Activated T-cell treated with anti-CD3 and anti-CD28 coated beads for 24 hours (primary cell): ENCODE measurements at places on chromosomes 16 and 17.

DNA sequence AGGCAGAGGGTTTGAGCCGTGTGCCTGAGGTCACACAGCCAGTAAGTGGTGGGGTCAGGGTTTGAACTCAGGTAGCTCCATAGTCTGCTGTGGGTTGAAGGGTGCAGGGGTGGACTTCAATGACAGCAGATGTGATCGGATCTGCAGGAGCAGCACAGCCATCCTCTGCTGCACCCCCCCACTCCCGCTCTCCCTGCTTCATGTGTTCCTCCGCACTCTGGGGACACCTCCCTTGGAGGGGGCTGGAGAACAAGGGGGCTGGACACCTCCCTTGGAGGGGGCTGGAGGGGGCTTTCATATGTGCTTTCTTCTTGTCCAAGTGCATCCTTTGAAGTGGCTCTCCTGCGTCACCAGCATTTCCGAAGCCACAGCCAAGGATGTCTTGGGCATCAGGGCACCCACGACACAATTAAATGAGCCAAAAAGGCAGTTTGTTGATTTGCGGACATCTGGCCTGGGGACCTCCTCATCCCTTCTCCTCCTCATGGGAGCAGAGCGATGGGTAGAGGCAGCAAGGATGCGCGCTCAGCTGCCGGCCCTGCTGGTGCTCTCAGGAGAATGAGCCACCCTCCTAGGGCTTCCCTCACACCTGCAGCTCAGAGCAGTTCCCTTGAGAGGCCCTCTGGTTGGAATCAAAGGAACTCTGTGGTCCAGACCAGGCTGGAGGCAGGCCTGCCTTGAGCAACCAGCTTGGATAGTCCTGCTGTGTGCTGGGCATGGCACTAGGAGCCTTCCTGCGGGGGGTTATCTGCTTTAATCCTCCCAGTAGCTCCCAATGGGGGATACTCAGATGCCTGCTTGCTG is 26.2 kb downstream of the WSCD1 start:
- DNase-seq: no peak

DNA sequence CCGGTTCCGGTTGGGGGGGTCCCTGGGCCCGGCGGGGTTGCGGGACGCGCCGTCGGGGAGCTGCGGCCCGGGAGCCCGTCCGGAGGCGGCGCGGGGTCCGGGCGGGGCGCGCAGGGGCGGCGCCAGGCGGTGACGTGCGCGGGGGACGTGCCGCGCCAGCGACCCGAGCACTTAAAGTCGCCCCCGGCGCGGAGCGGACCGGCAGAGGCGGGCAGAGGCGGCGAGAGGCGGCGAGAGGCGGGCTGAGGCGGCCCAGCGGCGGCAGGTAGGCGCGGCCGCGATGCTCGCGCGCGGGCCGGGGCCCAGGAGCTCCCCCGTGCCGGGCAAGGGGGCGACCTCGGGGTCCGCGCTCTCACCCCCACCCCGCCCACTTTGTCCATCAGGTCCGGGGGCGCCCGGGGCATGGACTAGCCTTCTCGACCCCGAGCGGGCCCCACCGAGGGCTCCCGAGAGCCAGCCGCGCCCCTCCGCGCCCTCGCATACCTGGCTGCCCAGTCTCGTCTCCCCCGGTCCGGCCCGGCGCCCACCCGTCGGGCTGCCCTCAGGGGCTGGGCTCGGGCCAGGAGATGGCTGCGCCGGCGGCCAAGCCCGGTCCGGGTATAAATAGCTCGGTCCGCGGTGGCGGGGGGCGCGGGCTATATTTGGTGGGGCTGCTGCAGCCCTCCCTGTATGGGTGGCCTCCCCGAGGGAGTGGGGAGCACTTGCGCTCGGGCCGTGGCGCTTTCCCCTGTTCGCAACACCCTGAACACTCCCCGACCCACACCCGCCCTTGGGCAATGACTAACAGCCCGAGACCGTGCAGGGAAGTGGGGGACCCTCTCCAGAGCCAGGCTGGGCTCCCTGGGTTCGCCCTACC is at the start of gene SLC16A3:
Gene SLC16A3 (plus strand): TSS at position 201 of the 856 bp plus-strand sequence. CDS start 6,967 bp downstream, outside the sequence.
- peak; percentile 38 for DNase-seq

GRCh38 chr17:60641810-60642220 is 35.8 kb upstream of the BCAS3 start:
- peak; percentile 35 for DNase-seq

- no peak for DNase-seq
These were observed 396.7 kb upstream of the MAF start for GRCh38 chr16:79997257-79997656.

DNA sequence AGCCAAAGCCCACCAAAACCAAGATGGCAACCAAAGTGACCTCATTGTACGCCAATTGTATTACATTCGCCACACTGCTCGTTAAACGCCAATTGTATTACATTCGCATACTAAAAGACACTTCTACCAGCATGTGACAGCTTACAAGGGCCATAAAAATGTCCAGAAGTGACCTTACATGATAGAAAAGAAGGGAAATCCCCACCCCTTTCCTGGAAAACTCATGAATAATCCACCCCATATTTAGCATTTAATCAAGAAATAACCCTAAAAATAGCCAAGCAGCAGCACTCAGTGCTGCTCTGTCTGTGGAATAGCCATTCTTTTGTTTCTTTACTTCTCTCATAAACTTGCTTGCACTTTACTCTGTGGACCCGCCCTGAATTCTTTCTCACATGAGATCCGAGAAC is 25.7 kb downstream of the PSMD7 start:
- no peak for DNase-seq

GRCh38 chr16:88466175-88466862 is 13.2 kb downstream of the ZFPM1 start:
- no peak for DNase-seq

DNA sequence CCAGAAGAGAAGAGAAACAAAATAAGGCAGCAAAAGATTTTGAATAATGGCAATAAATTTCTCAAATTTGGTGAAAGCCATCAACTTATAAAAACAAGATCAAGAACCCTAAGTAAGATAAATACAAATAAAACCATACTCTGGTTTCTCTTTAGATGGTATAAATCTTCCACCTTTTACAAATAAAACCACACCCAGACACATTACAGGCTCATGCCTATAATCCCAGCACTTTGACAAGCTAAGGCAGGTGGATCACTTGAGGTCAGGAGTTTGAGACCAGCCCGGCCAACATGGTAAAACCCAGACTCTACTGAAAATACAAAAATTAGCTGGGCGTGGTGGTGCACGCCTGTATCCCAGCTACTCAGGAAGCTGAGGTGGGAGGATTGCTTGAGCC is 43.8 kb downstream of the TTLL6 start:
- DNase-seq: no peak

DNA sequence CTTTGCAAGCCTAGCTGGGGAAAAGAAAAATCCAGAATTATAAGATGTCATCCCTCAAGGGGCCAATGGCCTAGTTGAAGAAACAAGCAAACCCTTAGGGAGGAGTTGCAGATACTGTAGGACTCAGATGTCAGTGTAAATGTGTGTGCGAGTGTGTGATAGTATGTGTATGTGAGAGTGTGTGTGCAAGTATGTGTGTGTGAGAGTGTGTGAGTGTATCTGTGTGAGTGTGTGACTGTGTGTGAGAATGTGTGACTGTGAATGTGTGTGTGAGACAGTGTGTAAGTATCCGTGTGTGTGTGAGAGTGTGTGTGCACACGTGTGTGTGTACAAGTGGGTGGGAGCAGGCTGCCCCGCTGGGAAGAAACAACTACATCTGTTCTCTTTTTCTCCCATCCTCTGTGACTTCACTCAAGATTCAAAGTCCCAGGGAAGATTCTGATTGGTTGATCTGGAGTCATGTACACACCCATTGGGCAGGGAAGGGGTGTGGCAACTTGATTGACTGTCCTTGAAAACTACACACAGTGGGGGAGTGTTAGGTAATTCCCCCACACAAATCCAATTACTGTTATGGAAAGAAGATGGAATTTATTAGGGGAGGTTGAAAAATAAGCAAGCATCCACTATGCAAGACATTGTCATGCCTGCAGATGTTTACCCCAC is 40.7 kb downstream of the IRX3 start:
- DNase-seq: no peak

- no peak for DNase-seq
These were observed 37.6 kb upstream of the CBFA2T3 start for GRCh38 chr16:89014403-89015230.

DNA sequence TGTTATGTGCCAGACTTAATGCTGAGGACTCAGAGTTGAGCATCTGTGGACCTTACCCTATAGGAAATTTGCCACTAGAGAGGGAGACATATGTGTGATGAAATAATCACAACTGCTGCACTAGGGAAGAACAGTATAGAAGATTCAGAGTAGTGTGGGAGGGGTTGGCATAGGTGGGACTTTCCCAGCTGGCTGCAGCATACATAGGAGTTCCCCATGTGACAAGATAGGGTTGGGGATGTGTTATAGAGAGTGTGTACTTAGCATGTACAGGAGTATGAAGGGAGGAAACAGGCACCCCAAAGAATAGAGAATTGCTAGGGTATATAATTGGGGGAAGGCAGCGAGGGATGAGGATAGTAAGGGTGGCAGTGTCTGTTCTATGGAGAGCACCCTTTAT is 2.9 kb downstream of the NUP93 start:
- peak; percentile 11 for DNase-seq

DNA sequence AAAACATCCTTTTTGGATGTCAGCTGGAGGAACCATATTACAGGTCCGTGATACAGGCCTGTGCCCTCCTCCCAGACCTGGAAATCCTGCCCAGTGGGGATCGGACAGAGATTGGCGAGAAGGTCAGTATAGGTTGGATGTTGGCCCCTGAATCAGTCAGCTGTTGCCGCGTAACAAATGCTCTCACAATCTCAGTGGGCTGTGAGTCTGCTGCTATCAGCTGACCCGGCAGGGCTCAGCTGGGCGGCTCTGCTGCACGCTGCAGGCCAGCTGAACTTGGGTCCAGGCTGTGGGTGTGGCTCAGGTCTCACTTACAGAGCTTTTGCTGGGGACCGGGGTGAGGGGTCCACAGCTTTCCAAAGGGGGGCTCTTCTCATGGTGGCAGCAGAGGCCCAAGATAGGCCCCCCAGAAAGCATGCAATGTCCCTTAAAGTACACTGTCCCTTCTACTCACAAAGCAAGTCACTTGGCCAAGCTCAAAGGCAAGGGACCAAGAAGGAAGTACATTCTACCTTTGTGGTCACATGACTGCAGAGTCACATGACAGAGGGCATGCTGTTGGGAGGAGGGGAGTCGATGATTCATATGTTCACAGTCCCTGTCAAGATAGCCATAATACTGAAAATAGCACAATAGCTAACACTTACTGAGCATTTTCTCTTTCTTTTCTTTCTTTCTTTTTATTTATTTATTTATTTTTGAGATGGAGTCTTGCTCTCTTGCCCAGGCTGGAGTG is 134.2 kb downstream of the ABCC1 start:
- peak; percentile 18 for DNase-seq
